Gastroesophageal sphincter (tissue), 4 donors: ENCODE measurements at places on chromosomes 2 and 18. TPM values are rescaled to one million over a fixed set of nuclear protein-coding genes. Genes with fewer than 3 reads are reported as not detected.

The LCT gene
- total RNA-seq = not detected

GRCh38 chr2:48482313-48482712 is 47.6 kb upstream of the STON1 start:
- no peak for ATAC-seq

DNA sequence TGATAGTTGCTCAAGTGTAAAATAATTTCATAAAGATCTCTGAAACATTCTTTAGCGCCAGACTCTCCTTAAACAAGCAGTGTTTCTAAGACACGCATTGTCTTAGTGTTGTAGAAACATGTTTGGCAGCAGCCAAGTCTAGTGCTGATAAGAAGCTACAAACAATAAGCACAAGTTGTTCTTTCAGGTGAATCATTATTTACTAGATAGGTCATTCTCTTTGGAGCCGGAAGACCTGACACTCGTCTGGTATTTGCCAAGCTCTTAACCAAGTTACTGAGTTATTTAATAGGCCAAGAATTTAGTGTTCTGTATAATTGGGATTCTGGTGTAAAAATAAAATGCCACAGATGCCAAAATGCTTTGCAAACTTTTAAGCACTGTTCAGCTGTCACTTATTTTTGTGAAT is 852.1 kb downstream of the CPS1 start:
- no peak for ATAC-seq

- ATAC-seq = peak; percentile 28
Observed at GRCh38 chr2:78145997-78146722, 624.0 kb upstream of the LRRTM4 start.

The PIEZO2 gene
- total RNA-seq = 1.8 TPM

GRCh38 chr2:169029341-169029740 is 1.8 kb downstream of the ABCB11 start:
- no peak for ATAC-seq

The ASB18 gene
- total RNA-seq = not detected

DNA sequence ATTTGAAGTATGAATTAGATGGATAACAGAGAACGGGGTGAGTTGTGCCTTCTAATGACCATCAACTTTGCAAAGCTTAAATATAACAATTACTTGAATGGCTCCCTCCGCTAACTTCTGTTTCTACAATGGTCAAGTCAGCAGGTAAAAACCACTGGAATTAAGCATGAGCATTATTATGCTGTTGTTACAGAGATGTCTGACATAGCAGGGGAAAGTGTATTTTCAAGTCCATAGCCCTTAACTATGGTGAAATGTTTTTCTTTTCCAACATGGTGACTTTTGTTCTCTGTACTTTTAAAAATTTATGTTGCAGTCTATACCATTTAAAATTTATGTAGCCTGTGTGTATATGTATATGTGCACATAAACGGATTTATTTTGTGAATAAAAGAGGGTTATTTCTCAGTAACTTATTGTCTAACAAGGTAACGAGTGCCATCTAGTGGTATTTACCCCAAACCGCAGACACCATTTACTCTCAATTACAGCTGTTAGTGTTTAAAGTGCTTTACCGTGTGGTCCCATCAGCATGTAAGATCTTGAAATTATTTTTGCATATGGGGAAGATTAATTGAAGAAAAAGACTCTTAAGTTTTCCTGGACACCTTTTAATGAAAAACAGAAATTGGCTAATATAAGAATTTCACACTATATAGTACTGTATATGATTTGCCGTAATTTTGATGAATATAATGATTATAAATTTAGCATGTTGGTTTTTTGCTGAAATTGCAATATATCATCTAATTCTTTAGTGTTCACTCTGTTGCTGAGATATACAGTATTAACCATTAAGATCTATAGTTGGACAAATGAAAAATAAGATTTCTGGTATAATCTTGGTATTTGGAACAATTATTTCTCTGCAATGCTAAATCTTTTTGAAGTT is 78.2 kb downstream of the UBE2E3 start:
- no peak for ATAC-seq

- ATAC-seq = no peak
Observed at GRCh38 chr18:41072946-41073345, 882.1 kb upstream of the PIK3C3 start.

- peak; percentile 40 for ATAC-seq
Observed at GRCh38 chr2:190533968-190534309, 583 bp downstream of the NEMP2 start.

The THSD7B gene
- 0.46 TPM for total RNA-seq

The IL36A gene
- total RNA-seq = 9.1 TPM

- no peak for ATAC-seq
Observed at GRCh38 chr2:172819943-172820342, 84.3 kb downstream of the RAPGEF4 start.

The SLC14A1 gene
- 0.40 TPM for total RNA-seq

The FAM161A gene
- 1.6 TPM for total RNA-seq

DNA sequence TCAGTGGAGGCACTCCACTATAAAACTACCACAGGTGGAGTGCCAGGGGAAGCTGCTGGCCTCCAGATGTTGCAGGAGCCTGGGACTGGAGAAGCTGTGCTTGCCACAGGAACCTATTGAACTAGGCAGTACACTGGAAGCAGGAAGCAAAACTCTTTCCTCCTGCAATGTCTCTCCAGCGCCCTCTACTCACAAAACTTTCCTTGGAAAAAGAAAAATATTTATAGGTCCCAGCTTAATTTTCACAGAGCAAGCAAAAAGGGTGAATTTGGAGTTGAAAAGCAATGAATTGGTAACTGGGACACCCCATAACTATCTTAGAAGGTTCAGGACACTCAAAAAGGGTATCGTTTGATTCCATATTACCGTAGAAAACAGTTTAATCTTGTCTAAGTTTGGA is 33.2 kb upstream of the REEP1 start:
- no peak for ATAC-seq

The CLEC4F gene
- not detected for total RNA-seq

The FECH gene
- 37.0 TPM for total RNA-seq

- ATAC-seq = no peak
Observed at GRCh38 chr18:5068851-5069250, 128.2 kb downstream of the AKAIN1 start.

The KCNS3 gene
- total RNA-seq = 37.3 TPM

DNA sequence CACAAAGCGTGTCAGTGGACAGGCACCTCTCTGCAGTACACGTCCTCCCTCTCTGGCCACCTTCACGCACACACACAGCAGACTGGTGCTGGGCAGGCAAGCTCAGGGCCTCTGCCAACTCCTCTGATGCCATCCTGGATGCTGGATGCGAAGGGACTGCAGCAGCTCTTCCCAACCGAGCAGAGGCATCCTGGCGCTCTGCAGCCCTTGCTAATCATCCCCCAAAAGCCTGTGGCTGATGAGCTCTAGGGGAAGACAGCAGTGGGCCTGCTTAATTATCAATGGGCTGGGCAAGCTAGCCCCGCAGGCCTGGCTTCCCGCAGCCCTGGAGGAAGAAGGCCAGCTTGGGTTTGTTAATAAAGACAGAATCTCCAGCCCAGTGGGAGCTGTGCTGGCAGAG is 71.3 kb upstream of the TEX51 start:
- no peak for ATAC-seq

GRCh38 chr2:229081411-229081810 is 189.7 kb downstream of the PID1 start:
- no peak for ATAC-seq

DNA sequence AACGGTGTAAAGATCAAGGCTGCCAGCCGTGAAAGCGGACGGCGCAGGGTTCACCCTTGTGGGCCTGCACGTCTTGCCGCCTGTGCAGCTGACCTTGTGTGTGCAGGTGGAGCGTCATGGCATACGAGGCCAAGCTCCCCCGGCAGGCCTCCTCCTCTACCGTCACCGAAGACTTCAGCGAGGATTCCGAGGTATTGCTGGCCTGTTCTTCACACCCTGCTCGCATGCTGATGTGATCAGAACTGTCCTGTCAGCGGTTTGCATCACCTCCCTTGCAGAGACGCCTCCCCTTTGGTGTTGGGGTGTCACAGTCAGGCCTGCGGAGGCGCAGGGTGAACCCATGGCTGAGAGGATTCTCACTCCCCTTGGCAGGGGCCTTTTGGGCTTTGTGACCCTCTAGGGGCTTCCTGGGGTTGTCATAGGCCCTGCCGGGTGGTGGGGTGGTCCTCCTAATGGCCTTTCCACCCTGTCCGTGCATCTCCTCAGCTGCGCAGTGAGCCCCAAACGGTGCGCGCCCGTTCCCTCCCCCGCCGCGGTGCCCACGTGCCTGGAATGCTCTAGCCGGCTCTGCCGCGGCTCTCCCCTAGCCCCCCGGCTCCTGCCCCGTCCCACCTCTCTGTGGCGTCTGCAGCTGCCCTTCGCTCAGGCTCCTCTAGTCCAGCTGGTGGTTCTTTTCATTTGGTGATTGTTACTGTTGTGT is 92.5 kb downstream of the DGKD start:
- no peak for ATAC-seq

The WDPCP gene
- total RNA-seq = 10.3 TPM

DNA sequence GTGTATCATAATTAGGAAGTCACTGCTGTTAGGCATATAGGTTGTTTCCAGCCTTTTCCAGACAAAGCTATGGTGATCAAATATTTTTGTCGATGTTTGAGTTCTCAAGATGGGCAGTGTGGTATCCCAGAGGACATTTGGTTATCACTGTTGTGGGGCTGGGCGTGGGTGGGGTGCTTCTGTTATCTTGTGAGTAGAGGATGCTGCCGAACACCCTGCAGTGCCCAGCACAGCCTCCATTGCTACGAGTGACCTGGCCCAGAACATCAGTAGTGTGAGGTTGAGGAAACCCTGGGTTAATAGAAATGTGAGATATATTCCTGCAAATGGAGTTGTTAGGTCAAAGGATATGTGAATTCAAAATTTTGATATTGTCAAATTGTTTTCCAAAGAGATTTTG is 33.2 kb downstream of the ZNF236 start:
- no peak for ATAC-seq

DNA sequence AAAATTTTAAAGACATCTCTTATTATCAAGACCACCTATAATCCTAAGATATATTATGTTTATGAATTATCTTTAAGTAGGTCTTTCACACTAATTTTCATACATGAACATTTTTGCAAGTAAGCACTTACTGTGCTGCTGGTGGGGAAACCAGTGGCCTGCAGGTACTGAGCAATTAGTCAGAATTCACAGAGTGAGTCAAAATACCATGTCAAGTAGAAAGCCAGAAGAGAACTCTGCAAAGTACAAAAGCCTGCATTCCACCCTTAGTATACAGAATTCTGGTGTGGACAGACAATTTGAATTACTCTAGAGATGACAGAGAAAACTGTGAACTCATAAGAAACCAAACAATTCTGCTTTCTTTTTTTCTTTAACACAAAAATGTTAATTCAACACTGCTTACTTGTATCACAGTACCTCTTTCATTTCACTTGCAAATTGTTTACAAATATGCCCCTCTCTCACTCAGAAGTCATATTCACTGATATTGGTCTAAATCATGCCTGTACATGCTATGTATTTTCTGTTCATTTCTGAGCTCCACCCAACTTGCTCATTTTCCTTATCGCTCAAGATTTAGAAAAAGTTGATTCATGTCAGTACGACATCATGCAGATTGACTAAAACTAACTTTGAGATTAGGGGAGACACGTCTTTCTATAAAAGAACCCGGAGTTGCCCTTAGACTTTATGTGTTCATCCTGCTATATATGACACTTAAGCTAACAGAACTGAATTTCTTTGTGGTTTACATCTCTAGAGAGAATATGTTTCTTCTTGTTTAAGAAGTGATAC is 182.9 kb downstream of the IKZF2 start:
- no peak for ATAC-seq

GRCh38 chr2:119531292-119531691 is 7.0 kb upstream of the SCTR start:
- ATAC-seq = no peak

The TANC1 gene
- total RNA-seq = 54.5 TPM

The MATN3 gene
- total RNA-seq = not detected

GRCh38 chr18:23855721-23856120 is 158.8 kb upstream of the TTC39C start:
- no peak for ATAC-seq
